ENCODE measurements at places on chromosomes 12 and 14. TPM values are rescaled to one million over a fixed set of nuclear protein-coding genes. Genes with fewer than 3 reads are reported as not detected.
A peak's percentile ranks its signal among the peaks of the same experiment; 100 is the strongest.

CLEC12A gene
- total RNA-seq = not detected

HNF1A gene
- total RNA-seq = not detected

FAM186B gene
- total RNA-seq = 0.33 TPM

- H3K27ac ChIP-seq = no peak overlapping the region
- no peaks in the 10 kb centered on the region for H3K27me3 ChIP-seq
- no peaks in the 10 kb centered on the region for H3K4me1 ChIP-seq
- DNase-seq = no peak
Observed at GRCh38 chr12:124087266-124088051, 114.4 kb downstream of the ZNF664 start.

- H3K27me3 ChIP-seq = peaks cover 4% of the 10 kb centered on the region
Observed at GRCh38 chr12:15192720-15193119, 28.5 kb downstream of the RERG start.

PDZRN4 gene
- not detected for total RNA-seq

GRCh38 chr12:108116699-108117098, 12.4 kb upstream of the WSCD2 start:
- H3K27me3 ChIP-seq = peaks cover 16% of the 10 kb centered on the region
- DNase-seq = no peak
- H3K27ac ChIP-seq = no peak overlapping the region
- no peaks in the 10 kb centered on the region for H3K36me3 ChIP-seq
- H3K4me1 ChIP-seq = peaks cover 2% of the 10 kb centered on the region

- peak overlapping the region; percentile 98 for H3K27ac ChIP-seq
- H3K4me3 ChIP-seq = peak overlapping the region; percentile 94
- no peaks in the 10 kb centered on the region for H3K36me3 ChIP-seq
- DNase-seq = no peak
Observed at GRCh38 chr14:73745571-73746519, 31.7 kb upstream of the PNMA1 start.

DNA sequence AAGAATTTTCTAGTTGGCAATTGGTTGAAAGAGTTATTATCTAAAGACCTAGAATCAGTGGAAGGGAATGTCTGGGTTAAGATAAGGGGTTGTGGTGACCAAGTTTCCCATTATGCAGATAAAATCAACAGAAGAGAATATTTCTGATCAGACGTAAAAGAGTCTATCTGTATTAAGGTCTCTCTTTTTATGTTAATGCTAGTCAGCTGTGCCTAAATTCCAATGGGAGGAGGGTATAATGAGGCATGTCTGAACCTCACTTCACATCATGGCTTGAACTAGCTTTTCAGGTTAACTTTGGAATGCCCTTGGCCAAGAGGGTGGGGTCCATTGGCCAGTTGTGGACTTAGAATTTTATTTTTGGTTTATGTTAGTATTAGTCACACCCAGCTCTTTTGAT, 34.3 kb upstream of the CHST11 start:
- DNase-seq = no peak
- H3K36me3 ChIP-seq = no peaks in the 10 kb centered on the region
- no peak overlapping the region for H3K4me3 ChIP-seq
- H3K27me3 ChIP-seq = no peaks in the 10 kb centered on the region

- no peak overlapping the region for H3K27ac ChIP-seq
- no peaks in the 10 kb centered on the region for H3K36me3 ChIP-seq
- no peak overlapping the region for H3K4me3 ChIP-seq
Observed at GRCh38 chr14:35222324-35222723, 69.9 kb upstream of the PSMA6 start.

GRCh38 chr12:119301379-119301778, 33.1 kb upstream of the CCDC60 start:
- no peaks in the 10 kb centered on the region for H3K4me1 ChIP-seq
- H3K27ac ChIP-seq = no peak overlapping the region
- peaks cover 4% of the 10 kb centered on the region for H3K27me3 ChIP-seq
- H3K36me3 ChIP-seq = no peaks in the 10 kb centered on the region

HOTAIR gene
- not detected for total RNA-seq

DNA sequence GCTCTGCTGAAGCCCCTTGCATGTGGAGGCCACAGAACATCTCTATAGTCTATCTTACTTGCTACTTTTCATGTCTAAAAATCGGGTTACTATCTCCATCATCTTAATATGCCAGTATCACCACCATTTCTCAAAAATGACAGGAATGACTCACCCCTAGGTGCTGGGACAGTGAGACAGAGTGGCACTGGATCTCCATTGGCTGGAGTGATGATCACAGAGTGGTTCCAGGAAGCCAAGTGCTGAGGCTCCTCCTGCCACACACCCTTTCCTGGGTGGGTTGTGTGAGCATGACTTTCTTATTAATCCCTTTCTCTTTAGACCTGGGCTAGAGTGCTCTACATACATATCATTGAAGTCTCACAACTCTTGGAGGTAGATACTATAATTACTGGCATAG, 3.3 kb upstream of the ASCL1 start:
- peaks cover 92% of the 10 kb centered on the region for H3K27me3 ChIP-seq
- no peaks in the 10 kb centered on the region for H3K36me3 ChIP-seq
- peaks cover 34% of the 10 kb centered on the region for H3K4me1 ChIP-seq
- H3K4me3 ChIP-seq = no peak overlapping the region

CMA1 gene
- total RNA-seq = not detected

- peak overlapping the region; percentile 8 for H3K27ac ChIP-seq
- H3K4me3 ChIP-seq = no peak overlapping the region
- no peaks in the 10 kb centered on the region for H3K27me3 ChIP-seq
- peaks cover under 1% of the 10 kb centered on the region for H3K4me1 ChIP-seq
Observed at GRCh38 chr12:2805143-2805520, 7.3 kb upstream of the ITFG2 start.

DNA sequence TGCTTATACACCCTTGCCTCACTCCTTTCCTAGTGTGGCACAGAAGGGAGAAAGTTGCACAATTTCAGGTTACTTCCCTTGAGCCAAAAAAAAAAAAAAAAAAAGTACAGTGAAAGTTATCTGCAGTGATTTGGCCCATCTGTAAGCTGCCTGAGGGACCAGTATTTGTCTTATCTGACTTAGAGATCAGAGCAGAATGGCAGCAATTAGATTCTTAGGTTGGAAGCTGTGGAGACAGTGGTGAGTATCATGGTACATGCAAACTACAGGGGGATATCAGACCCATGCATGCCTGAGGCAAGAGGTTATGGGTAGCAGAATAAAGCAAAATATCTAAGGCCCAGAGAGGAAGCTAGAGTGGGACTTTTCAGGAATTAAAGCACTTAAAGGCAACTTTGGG, 1070.7 kb upstream of the NOVA1 start:
- no peak for DNase-seq
- H3K27ac ChIP-seq = no peak overlapping the region
- H3K4me1 ChIP-seq = no peaks in the 10 kb centered on the region
- no peak overlapping the region for H3K4me3 ChIP-seq

DNA sequence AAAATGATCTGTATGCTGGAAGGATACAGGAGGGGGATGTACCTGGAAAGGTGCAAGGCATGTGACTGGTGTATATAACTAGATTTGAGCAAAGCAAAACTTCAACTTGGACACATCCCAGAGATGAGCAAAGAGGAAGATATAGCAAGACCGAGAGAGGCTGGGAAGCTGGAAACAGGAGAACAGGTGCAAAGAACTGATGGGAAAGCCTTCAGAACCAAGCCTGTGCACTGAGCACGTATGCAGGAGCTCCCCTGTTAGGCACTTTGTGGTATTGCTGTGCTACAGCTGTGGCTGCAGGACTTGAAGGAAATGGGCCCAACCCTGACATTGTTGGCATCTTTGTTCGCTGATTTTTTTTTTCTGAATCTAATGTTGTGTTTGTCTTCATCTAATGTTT, 120.7 kb upstream of the PWP1 start:
- peaks cover 12% of the 10 kb centered on the region for H3K4me1 ChIP-seq
- no peak for DNase-seq
- no peaks in the 10 kb centered on the region for H3K27me3 ChIP-seq

GRCh38 chr12:109783135-109783964, 49.8 kb downstream of the TRPV4 start:
- DNase-seq = no peak
- H3K27ac ChIP-seq = no peak overlapping the region
- no peaks in the 10 kb centered on the region for H3K36me3 ChIP-seq
- H3K4me3 ChIP-seq = no peak overlapping the region
- H3K4me1 ChIP-seq = no peaks in the 10 kb centered on the region

- no peak for DNase-seq
- H3K27ac ChIP-seq = no peak overlapping the region
- H3K4me1 ChIP-seq = no peaks in the 10 kb centered on the region
Observed at GRCh38 chr14:79585845-79586244, 625.5 kb downstream of the DIO2 start.

GRCh38 chr12:12016284-12017100, 54.2 kb upstream of the BCL2L14 start:
- no peak for DNase-seq
- peak overlapping the region; percentile 19 for H3K4me3 ChIP-seq
- no peaks in the 10 kb centered on the region for H3K36me3 ChIP-seq
- no peak overlapping the region for H3K27ac ChIP-seq
- H3K27me3 ChIP-seq = no peaks in the 10 kb centered on the region
- peaks cover 29% of the 10 kb centered on the region for H3K4me1 ChIP-seq

SLC25A47 gene
- not detected for total RNA-seq

GRCh38 chr12:121798787-121799155, 5.0 kb upstream of the SETD1B start:
- no peak for DNase-seq
- H3K27ac ChIP-seq = peak overlapping the region; percentile 96
- H3K4me1 ChIP-seq = peaks cover 44% of the 10 kb centered on the region
- H3K36me3 ChIP-seq = peaks cover 2% of the 10 kb centered on the region

DNA sequence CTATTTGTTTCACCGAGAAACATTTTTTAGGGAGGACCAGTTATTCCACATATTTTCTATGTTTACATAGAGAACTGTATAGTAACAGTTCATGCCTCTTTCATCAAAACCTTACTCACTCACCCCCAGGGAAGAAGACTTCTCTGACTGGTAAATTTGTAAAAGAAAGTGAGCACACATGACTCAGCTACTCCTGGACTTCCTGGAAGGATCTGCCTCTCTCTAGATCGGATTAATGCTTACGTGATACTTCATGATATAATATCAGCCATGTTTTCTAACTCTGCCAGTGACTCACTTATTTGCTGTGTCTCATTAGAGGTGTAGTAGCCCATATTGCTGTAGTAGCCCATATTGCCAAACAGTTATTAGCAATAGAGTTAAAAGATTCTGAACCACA, 494.3 kb upstream of the ATXN7L3B start:
- DNase-seq = no peak
- no peaks in the 10 kb centered on the region for H3K36me3 ChIP-seq
- no peak overlapping the region for H3K4me3 ChIP-seq
- no peak overlapping the region for H3K27ac ChIP-seq
- no peaks in the 10 kb centered on the region for H3K4me1 ChIP-seq

GRCh38 chr12:89335452-89336244, 16.7 kb downstream of the DUSP6 start:
- H3K4me1 ChIP-seq = peaks cover 7% of the 10 kb centered on the region
- no peak for DNase-seq
- peaks cover 3% of the 10 kb centered on the region for H3K27me3 ChIP-seq
- no peak overlapping the region for H3K4me3 ChIP-seq
- H3K27ac ChIP-seq = no peak overlapping the region

- H3K27ac ChIP-seq = no peak overlapping the region
- no peaks in the 10 kb centered on the region for H3K27me3 ChIP-seq
- peaks cover 2% of the 10 kb centered on the region for H3K4me1 ChIP-seq
- no peak for DNase-seq
Observed at GRCh38 chr12:19369691-19370148, 69.6 kb upstream of the AEBP2 start.

DNA sequence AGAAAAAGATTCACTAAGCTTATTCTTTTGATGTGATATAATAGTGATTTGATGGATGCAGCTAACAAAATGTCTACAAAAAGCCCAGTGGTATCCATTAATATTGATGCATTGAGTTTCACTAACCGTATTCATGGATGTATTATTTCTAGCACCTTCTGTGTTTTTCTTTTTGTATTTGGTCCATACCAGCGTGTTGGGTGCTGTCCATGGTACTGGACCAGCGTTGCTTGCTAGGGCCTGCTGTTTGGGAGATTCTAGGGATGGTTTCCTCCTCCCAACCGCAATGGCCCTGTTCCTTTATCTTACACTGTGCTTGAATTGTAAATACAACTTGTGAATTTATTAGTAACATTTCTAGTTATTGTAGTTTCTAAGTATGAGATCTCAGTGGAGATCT, 31.7 kb downstream of the ANO4 start:
- no peak overlapping the region for H3K4me3 ChIP-seq
- no peaks in the 10 kb centered on the region for H3K36me3 ChIP-seq
- no peaks in the 10 kb centered on the region for H3K27me3 ChIP-seq

GRCh38 chr14:101357038-101357437, 204.3 kb upstream of the DIO3 start:
- peaks cover 31% of the 10 kb centered on the region for H3K27me3 ChIP-seq
- no peak for DNase-seq
- H3K4me1 ChIP-seq = peaks cover 7% of the 10 kb centered on the region
- H3K4me3 ChIP-seq = no peak overlapping the region
- H3K36me3 ChIP-seq = no peaks in the 10 kb centered on the region

DNA sequence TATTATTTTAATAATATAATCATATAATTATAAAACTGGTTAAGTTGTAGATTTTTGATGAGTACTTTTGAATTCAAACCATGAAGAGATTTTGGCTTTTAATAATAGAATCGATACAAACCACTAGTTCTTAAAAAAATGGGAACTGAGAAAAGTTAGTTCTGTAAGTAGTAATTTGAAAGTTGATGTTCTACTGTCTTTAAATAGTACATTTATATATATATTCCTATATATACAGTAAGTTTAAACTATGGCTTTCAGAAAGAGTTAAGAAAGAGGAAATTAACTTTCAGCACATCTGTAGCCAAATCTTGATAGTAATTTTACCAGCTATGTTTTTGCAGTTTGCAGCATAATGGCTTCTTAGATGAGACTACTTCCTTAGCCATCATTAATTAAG, 7.8 kb downstream of the LRRK2 start:
- DNase-seq = no peak
- H3K4me1 ChIP-seq = peaks cover 29% of the 10 kb centered on the region
- H3K27ac ChIP-seq = no peak overlapping the region
- H3K4me3 ChIP-seq = no peak overlapping the region
- H3K36me3 ChIP-seq = no peaks in the 10 kb centered on the region
- H3K27me3 ChIP-seq = peaks cover 15% of the 10 kb centered on the region

PPM1H gene
- not detected for total RNA-seq

RNASE4 gene
- 0.63 TPM for total RNA-seq

BDKRB1 gene
- not detected for total RNA-seq
